Activated T-cell treated with anti-CD3 and anti-CD28 coated beads, Interleukin-2, amount 50 U/mL, for 72 hours (primary cell): ENCODE measurements at places on chromosomes 2 and 18. TPM values are rescaled to one million over a fixed set of nuclear protein-coding genes. Genes with fewer than 3 reads are reported as not detected.

The NOSTRIN gene
- not detected for total RNA-seq

The DSG1 gene
- total RNA-seq, result not detected

The ERMN gene
- 3.5 TPM for total RNA-seq

The LRATD1 gene
- not detected for total RNA-seq

The SLC38A11 gene
- total RNA-seq, result not detected

The TMEM178A gene
- total RNA-seq, result 1.9 TPM

The AQP12B gene
- total RNA-seq, result not detected

The CPS1 gene
- total RNA-seq, result 4.1 TPM

The DSEL gene
- 0.14 TPM for total RNA-seq

The TTN gene
- 6.6 TPM for total RNA-seq

The VAMP8 gene
- total RNA-seq, result 85.0 TPM

The LAMA1 gene
- total RNA-seq, result not detected

The SYT4 gene
- total RNA-seq, result not detected

The CABLES1 gene
- total RNA-seq, result 5.5 TPM

The CGREF1 gene
- total RNA-seq, result 2.4 TPM
